NCI-H1930 (cell line): ENCODE measurements at places on chromosomes 6 and 20.

DNA sequence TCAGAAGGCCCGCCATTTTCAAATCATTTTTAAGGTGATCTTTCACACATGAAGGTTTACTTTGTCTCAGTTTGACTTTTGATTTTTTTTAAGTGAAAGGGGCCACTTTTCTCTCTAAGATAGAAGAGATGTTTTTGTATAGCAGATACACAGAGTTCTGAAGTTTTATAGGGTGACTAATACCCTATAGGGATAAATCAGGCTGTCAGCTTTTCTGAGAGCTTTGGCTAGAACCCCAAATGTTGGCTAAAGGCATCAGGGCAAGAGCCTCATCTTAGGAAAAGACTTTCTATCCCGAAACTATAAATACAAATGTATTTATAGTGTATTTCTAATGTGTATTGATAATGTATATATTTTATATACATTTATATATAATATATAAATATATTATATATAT lies 181.4 kb downstream of the TBX18 start:
- DNase-seq: no peak

- no peak for DNase-seq
Measured at GRCh38 chr6:146972546-146972945, 231.7 kb upstream of the STXBP5 start.

- no peak for DNase-seq
Measured at GRCh38 chr6:53175027-53175426, 26.4 kb upstream of the GCM1 start.

GRCh38 chr20:54454982-54455381 lies 20.4 kb upstream of the DOK5 start:
- DNase-seq: no peak

- DNase-seq: no peak
Measured at GRCh38 chr6:13813026-13813425, 1.3 kb downstream of the MCUR1 start.

- no peak for DNase-seq
Measured at GRCh38 chr6:136033416-136033815, 181.9 kb downstream of the PDE7B start.

GRCh38 chr6:116648156-116648555 lies 20.4 kb downstream of the ZUP1 start:
- DNase-seq: no peak

DNA sequence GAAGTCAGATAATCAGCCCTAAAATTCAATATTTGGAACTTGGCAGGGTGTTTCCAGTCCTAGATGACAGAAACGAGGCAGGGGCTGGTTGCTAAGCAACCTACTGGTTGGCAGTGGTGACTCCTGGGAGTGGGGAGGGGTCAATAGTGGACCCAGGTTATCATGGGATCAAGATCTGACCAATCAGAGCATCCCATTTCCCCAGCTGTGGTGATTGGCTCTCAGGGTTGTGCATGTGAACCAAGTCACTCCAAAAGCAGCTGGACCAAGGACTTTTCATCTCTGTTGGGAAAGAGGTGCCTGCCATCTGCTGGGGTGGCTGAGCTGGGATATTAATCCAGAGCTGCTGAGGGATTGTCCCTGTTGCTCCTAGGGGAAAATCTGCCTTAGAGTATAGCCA lies 253.4 kb downstream of the PREX1 start:
- no peak for DNase-seq
